Naive thymus-derived CD4-positive, alpha-beta T cell (primary cell): ENCODE measurements at places on chromosomes 1 and 21. TPM values are rescaled to one million over a fixed set of nuclear protein-coding genes. Genes with fewer than 3 reads are reported as not detected.

The GBP7 gene
- not detected for total RNA-seq

The KIF17 gene
- total RNA-seq, result not detected

GRCh38 chr1:154747740-154748404, 122.2 kb downstream of the KCNN3 start:
- DNase-seq, result no peak

DNA sequence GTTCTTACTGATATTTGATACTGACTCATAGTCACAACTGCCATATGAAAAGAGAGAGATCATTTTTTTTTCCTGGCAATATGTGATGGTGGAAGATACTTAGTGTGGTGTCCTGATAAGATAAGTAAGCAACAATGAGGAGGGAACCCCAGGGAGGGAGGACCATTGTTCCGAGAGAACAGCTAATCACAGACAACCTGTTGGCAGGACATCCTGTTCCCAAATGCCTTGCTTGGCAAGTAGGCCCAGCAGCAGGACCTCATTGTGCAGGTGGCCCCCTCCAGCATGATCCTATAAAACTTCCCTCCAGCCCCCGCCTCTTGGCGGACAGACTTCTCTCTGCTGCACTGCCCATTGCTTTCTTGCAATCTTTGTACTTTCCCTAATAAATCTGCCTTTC, 329.4 kb upstream of the CHRM3 start:
- no peak for DNase-seq

- DNase-seq, result no peak
Measured at GRCh38 chr1:7586031-7586941, 184.8 kb upstream of the VAMP3 start.

DNA sequence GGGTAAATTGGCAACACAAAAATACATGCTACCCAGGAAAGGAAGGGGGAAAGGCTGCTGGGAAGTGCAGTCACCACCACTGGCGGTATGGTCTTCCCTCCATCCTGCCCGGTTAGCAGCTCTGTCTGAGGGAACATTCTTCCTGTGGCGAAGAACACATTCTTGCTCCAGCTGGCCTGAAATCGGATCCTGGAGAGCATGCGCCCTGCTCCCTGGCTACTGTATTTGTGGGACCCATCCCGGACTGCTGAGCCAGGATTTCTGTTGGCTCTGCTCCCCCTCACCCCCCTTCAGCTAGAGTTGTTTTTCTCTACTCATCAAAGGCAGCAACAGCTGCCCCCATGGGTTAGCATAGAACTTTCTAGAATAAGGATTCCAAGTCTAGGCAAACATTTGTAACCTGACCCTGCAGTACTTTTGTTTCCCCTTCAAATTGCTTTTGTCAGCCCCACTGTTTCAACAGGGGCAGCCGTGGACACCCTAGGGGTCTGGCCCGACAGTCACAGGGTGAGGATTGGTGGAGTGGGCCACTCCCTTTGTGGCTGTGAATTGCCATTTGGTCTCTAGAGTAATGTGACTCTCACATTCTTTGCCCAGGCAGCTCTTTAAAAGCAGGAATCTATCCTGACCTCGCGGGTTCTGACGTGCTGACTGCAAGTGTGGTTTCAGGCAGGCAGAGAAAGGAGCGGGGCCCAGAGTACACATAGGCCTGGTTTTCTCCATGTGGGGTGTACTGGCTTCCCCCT, 157.7 kb downstream of the TOMM20 start:
- no peak for DNase-seq

GRCh38 chr1:113868387-113869083, 3.0 kb downstream of the PTPN22 start:
- no peak for DNase-seq
